Activated naive CD8-positive, alpha-beta T cell treated with anti-CD3 and anti-CD28 coated beads for 36 hours (primary cell): ENCODE measurements at places on chromosomes 7 and 10. TPM values are rescaled to one million over a fixed set of nuclear protein-coding genes. Genes with fewer than 3 reads are reported as not detected.

DNA sequence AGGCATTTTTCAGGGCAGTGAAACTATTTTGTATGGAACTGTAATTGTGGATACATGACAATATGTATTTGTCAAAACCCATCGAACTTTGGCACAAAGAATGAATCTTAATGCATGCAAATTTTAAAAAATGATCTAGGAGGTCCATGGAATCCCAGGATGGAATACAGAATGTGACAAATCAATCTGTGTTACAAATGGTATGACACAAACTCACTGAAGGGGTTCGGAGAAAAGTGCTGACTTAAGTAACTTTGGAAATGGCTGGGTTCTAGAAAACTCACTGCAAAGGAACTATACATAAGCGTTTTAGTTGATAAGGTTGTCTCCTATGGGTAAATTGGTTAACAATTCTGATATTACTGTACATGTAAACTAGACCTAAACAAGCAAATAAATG is 26.0 kb downstream of the CALN1 start:
- no peak for DNase-seq

- no peak for DNase-seq
These were observed 46.1 kb downstream of the COL28A1 start for GRCh38 chr7:7489546-7489945.

- DNase-seq = no peak
These were observed 212.3 kb downstream of the FANK1 start for GRCh38 chr10:126108693-126109092.

DNA sequence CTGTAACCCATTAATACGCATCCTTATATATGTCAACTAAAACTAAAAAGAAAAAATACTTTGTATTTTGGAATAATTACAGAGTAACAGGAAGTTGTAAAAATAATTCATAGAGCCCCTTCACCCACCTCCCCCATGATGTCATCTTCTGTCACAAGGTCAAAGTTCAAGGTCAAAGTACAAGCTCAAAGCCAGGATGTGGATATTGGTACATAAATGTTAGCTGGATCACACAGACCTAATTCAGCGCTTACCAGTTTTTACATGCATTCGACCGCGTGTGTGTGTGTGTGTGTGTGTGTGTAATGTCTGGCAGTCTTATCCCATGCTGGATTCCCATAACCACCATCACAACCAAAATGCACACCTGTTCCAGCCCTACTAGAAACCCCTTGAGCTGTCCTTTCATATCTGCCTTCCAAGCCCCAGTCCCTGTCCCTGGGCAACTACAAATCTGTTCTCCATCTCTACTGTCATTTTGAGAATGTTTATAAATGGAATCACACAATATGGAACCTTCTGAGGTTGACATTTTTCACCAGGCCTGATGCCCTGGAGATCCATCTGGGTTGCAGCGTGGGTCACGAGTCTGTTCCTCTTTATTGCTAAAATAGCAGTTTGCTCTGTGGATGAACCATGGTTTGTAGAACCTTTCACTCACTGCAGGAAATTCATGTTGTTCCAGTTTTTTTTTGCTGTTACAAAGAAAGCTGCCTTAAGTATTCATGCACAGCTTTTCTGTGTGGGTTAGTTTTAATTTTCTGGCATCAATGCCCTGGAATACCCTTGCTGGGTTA is 153.6 kb upstream of the PITRM1 start:
- DNase-seq = no peak

GRCh38 chr10:6165221-6165725 is 37.5 kb upstream of the PFKFB3 start:
- DNase-seq = no peak

GRCh38 chr7:116353647-116354046 is 143.3 kb downstream of the TES start:
- DNase-seq = no peak

DNA sequence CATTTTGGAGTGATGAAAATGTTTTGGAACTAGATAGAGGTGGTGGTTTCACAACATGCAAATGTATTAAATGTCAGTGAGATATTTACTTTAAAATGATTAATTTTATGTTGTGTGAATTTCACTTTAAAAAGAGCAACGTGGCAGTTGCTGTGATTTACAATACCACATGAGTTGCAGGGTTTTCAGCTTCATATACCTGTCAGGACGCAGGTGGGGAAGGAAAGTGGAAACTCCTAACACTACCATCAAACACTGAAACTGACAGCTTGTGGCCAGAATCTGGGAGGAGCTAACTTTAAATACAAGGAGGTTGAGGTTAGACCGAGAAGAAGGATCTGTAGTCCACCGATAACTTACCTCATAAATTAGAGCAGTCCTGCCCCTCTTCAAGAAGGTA is 168.9 kb upstream of the TMEM72 start:
- DNase-seq = no peak

GRCh38 chr7:50305583-50306493 is 1.3 kb downstream of the IKZF1 start:
- no peak for DNase-seq

- DNase-seq = no peak
These were observed 16.9 kb upstream of the ATP6V0A4 start for GRCh38 chr7:138814816-138815332.

DNA sequence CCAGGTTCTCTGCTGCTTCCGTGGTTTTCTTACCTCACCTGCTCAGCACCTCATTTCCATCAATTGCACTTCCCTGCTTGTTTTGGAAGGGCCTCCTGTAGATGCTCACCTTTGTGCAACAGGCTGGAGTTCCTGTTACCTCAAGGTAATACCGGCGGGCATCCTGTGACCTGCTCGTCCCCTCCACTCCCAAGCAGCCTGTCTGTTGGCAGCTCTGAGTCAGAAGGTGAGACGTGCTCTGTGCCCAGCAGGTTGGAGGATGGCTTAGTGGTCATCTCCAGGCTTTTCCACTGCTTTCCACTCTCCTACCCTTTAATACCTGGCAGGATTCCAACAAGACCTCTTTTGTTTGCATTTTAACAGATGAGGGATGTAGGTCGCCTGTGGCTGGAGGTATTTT is 86.0 kb downstream of the CAMK1D start:
- DNase-seq = no peak

DNA sequence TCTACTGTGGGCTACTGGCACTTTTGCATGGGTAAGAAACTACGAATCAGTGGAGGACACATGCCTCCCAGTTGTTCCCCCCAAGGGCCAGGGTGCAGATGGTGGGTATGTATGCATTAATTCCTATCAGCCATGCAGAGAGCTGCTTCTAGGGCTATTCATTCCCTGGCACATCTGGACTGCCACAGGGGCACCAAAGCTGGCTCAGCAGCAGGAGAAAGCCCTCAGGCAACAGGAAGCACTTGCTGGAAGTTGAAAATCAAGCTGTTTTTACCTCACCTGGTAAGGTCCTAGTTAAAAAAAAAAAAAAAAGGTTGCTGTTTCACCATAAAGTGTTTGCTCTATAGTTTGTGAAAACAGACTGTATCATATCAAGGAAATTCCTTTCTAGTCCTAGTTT is 1342.6 kb downstream of the REEP3 start:
- DNase-seq = no peak

GRCh38 chr10:11865561-11865960 is 42.4 kb downstream of the PROSER2 start:
- DNase-seq = no peak

- DNase-seq = no peak
These were observed 7.2 kb downstream of the IKZF5 start for GRCh38 chr10:123001370-123001769.

- DNase-seq = no peak
These were observed 43.5 kb upstream of the ZRANB1 start for GRCh38 chr10:124898471-124898870.

DNA sequence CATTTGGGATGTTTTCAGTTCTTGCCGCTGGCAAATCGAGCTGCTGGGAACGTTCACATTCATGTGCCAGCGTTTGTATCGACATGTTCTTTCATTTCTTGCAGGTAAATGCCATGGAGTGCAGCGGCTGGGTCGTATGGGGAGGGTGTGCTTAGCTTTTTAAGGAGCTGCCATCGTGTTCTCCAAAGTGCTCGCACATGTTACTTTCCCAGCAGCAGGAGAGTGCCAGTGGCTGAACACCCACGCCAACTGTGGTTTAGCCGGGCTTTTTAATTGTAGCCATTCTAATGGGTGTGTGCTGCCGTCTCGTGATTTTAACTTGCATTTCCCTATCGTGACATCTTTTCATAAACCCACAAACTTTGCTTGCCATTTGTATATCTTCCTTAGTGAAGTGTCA is 11.6 kb upstream of the BNIP3 start:
- no peak for DNase-seq

DNA sequence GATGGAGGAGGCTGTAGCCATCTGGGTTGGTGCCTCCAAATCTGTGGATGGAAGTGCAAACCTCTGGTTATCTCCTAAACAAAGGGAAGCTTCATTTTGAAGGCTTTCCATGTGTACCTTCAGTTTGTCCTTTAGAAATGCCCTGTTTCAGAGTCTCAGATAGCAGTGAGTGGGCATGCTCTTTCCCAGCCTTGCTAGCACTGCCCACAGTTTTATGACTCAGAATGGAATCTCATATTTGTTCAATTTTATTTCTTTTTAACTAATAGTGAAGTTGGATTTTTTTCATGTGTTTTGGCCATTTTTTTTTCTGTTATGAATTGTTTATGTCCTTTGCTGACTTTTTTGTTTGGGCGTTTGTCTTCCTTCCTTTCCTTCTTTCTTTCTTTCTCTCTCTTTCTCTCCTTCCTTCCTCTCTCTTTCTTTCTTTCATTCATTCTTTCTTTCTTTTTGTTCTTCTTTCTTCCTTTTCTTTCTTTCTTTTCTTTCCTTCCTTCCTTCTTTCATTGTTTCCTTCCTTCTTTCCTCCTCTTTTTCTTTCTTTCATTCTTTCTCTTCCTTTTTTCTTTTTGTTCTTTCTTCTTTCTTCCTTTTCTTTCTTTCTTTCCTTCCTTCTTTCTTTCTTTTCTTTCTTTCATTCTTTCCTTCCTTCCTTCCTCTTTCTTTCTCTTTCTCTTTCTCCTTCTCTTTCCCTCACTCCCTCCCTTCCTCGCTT is 25.6 kb downstream of the PRF1 start:
- no peak for DNase-seq

DNA sequence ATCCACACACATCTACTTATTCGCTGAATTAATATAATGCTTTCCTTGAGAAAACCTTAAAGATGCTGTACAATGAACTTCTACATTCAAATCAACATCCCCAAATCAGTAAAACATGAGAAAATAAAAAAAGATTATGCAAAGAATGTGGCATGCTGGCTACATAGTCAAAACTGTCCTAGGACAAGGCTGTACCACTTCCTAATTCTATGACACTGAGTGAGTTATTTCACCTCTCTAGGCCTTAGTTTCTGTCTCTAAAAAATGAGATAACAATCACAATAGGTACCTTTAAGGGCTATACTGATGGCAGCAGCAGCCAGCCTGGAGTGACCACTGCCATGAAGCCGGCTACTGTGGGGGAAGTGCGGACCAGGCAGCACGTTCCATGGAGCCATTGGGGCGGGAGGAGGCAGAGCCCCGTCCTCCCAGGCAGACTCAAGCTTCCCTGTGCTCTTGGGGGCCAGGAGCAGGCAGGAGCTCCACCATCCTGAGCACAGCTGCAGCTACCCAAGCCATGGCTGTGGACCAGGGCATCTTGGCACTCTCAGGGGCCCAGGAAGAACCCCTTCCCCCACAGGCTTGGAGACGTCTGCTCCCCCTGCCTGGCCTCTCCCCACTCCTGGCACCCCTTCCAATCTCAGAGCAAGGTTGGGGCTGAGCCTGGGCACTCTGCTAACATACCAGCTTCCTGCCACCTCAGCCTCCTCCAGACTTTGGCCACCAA is 110.2 kb downstream of the ELAPOR2 start:
- no peak for DNase-seq

GRCh38 chr10:50593523-50594376 is 30.0 kb downstream of the SGMS1 start:
- DNase-seq = no peak

DNA sequence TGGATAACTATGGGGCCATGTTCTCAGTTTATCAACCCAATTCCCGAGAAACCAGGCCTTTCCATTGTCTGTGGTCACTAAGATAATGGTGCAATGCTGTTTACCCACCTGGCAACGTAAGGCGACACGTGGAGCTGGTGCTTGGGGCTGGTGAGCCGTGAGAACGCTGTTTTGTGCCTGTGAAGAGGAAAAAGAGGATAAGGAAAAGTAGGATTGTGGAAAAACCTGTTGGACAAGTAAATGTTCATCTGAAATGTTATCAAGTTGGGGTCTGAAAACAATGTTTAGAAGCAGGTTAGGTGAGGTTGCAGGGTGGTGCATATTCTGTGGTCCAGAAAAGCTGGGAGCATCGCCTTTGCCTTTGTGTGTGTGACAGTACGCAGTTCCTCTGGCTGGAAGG is 88.5 kb downstream of the PPP1R17 start:
- DNase-seq = no peak

- no peak for DNase-seq
These were observed 111.4 kb downstream of the KIAA1217 start for GRCh38 chr10:24320373-24320772.

- DNase-seq = no peak
These were observed 32.1 kb upstream of the ADO start for GRCh38 chr10:62772186-62772974.

DNA sequence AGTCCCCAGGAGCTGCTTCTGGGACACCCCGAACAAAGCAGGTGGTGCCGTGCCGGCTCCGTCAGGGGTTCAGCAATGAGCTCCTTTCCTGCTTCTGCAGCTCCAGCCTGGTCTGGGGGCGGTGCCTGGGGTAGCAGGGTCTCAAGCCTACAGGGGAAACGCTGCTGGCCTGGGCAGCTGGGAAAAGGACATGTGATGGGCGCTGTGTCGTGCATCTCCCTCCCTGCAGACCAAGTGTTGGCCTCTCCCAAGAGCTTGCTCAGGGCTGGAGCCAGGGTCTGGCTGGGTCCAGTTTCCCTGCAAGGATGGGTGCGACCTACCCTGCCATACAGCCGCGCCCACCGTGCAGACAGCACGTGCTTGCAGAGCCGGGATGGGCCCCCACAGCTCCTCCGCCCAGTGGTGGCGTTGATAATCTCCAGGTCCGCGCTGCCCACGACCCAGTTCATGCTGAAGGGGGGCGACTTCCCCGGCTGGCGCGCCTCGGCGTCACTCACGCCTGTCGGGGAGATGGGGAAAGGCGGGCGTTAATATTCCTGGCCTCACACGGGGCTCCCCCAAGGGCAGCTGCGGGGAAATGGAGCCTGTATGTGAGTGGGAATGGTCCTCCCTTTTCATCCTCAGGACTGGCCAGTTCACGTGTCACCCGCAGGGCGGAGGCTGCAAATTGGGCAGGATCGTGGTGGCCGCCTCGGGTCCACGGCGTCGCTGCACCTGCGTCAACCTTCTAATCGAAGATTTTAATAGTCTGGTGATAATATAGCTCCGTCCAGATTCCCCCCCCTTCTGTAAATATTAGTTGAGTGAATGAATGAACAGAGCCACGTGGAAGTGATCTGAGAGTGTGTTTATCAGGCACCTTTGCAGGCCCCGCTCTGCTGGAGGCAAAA is 128.6 kb downstream of the WDR37 start:
- DNase-seq = no peak

- no peak for DNase-seq
These were observed 628.8 kb downstream of the SUGCT start for GRCh38 chr7:40763319-40764287.

Gene FANK1
- total RNA-seq = 1.1 TPM

Gene OLAH
- 1.2 TPM for total RNA-seq

Gene PRKCQ
- total RNA-seq = 45.9 TPM

Gene FOXI2
- total RNA-seq = not detected

Gene ZNF467
- total RNA-seq = 0.21 TPM

Gene VSTM2A
- not detected for total RNA-seq

Gene TMEM273
- total RNA-seq = 0.76 TPM

Gene DNAJB9
- total RNA-seq = 7.9 TPM

Gene RINT1
- 31.2 TPM for total RNA-seq

Gene NPSR1
- not detected for total RNA-seq
